Kidney glomerular epithelial cell (primary cell): ENCODE measurements at places on chromosomes 2 and 18.
A peak's percentile ranks its signal among the peaks of the same experiment; 100 is the strongest.

DNA sequence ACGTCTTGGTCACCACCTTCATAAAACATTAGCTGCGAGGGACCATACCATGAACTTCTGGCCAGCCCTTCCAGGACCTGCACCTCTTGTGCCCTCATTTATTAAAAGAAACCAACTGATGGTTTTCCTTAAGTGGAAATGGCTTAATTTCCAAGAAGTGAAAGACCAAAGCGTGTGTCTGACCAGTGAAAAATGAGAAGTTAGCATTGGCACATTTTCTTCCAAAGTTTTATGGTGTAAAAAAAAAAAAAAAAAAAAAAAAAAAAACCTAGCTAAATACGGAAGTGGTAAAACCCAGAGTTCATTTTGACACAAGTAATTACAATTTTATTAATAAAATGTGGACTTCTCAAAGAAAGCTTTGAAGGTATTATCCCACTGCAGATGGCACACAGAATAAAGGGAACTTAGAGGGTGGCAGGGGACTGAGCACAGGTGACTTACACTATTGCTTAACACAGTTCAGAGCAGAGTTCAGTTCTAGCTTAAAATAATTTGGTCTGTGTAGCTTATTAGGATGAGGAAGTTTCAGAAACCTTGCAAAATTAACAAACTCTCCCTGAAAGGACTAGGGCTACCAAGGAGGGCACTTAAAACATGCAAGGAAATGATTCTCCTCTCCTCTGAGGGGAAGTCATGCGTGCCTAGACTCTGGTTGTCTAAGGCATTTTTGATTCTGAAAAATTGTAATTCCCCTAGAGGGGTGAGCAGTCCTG, 42.2 kb upstream of the EPG5 start:
- no peak for DNase-seq

DNA sequence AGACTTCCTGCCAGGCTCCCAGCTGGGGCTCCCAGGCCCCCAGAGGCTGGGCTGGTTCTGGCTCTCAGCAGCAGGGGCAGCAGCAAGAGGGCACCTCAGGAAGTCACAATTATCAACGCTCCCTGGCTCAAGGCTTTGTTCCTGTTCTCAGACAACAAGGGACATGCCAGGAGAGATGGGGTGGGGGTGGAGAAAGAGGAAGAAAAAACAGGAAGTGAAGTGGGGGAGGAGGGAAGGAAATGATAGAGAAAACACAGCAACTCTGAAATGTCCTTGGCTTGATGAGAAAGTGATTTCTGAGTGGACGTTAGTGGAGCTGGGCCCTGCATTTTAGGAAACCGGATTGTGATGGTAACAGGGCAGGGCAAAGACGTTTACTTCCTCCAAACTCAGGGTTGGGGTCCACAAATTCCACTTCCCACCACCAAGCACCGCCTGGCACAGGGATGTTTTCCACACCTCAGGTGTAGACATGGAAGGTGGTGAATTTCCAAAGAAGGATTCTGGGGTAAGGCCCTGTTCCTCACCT, 40.4 kb downstream of the CYRIA start:
- DNase-seq, result no peak

GRCh38 chr2:21740484-21740883, 616.7 kb downstream of the TDRD15 start:
- no peak for DNase-seq

GRCh38 chr18:42192251-42193248, 237.5 kb downstream of the PIK3C3 start:
- DNase-seq, result peak; percentile 67

GRCh38 chr2:235551965-235552364, 58.1 kb downstream of the AGAP1 start:
- peak; percentile 47 for DNase-seq

GRCh38 chr18:46416706-46417638, 240.0 kb downstream of the LOXHD1 start:
- DNase-seq, result no peak

GRCh38 chr2:229658004-229658403, 56.4 kb downstream of the DNER start:
- DNase-seq, result no peak

GRCh38 chr2:15912203-15912602, 28.1 kb upstream of the MYCN start:
- peak; percentile 93 for DNase-seq
